ENCODE measurements at places on chromosomes 4 and X.

DNA sequence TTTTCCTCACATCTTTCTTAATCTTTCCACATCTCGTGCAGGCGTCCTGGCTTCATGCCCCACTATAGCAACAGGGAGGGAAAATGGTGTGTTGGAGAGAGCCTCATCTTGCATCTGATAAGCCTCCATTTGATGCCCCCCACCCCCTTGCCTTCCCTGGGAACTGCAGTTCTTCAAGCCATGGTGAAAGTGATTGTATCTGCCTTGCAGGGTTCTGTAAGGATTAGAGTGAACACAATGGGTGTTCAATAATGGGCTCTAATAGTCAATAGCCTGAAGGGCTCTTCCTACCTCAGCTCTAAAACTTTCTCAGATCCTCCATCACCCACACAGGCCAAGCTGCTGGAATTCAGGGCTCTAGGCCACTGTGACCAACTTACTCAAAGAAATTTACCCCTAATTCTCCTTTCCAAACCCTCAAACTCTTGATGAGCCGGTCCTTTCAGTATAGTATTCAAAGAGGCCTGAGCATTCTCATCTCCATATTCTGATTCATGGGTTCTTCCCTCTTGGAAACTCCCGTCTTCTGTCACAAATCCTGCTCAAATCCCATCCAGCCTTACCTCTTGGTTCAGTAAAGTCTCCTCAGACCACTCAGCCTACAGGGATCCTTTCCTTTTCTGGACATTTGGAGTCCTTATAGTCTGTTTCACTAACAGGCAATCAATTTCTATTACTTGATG is 128.3 kb upstream of the TRIM2 start:
- no peak for DNase-seq

DNA sequence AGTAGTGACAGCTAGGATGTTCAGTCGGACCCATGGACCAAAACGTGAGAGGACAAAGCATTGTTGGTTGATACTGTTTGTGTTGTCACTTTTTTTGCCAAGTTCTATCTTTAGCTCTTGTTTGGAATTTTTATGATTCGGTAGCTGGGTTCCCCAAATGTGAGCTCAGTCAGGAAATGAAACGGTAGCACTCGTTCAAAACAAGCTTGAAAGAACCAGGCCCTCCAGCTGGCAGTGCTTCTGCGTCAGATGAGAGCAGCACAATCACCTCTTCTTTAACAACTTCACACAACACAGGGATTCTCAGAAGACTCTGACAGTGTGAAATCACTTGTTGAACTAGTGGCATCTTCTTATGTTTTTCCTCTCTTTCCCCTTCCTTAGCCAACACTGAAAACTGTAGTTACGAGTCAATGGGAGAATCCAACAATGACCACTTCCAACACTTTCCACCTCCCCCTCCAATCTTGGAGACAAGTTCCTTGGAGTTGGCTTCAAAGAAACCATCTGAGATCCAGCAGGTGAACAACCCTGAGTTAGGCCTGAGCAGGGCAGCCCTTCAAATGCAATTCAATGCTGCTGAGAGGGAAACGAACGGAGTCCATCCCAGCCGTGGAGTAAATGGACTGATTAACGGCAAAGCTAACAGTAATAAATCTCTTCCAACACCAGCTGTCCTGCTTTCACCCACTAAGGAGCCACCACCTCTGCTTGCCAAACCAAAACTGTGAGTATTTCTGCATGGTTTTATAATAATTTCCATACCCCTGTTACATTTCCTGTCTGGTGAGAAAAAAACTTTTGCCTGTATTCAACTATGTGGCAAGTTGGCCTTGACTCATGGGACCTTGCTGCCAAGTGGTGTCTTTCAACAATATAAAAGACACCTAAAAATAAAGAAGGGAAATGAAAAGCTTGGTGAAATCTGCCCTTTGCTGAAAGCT is 214.6 kb downstream of the PALLD start:
- no peak for DNase-seq

DNA sequence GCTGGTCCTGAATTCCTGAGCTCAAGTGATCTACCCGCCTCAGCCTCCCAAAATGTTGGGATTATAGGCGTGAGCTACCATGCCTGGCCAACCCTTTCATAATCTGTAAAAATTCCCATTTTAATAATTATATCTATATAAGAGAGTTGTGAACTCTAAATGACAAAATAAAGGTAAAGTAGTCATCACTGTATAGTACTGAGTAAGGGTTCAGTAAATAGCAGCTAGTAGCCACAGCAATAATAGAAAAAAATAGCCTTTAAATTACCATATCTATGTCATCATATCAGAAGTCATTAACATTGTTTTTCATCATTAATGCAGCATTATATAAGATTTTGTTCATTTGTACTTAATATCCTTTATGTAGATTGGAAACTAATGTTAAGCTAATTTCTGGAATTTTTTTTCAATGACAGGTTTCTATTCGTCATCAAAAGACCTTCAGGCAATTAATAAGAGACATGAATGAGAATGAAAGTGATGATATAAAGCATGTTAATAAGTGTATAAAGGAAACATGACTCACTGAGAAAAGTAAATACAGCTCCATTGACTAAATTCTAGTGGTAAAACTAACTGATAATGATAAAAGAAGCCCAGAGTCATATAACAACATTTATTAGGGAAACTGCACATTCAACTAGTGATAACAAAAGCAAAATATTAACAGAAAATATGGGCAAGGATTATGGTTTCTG is 85.9 kb upstream of the UGT8 start:
- no peak for DNase-seq

- DNase-seq = no peak
Observed at GRCh38 chrX:53711436-53711835, 24.9 kb upstream of the HUWE1 start.

DNA sequence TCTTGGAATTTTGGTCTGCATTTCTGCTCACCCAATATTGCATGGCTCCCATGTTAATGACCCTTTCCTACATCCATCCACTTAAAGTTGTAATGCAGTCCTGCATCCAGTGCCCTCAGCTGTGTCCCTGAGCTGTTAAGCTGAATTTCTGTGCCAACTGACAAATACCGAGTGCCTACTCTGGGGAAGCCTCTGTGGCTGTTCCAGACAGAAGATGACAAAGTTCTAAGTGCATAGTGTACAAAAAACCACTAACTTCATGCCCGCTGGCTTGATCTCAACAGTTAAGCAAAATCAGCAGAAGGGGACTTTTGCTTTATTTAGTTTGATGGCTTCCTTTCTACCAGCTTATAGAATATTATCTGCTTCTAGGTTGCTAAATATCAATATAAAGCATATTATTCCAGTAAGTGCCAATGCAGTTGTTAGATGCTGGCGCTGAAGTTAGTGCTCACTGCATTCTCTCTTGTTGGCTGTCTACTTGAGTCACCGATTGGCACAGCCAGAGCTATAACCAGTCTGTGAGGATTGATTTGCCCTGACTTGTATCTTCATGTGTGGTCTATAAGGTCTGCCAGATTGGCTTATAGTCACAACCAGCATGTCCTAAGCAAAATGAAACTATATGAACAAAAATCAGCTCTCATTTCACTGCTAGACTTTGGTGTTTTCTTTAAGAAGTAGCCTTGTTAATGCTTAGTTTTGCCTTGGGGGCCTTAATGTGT is 98.9 kb downstream of the KLHL8 start:
- no peak for DNase-seq

GRCh38 chr4:78079726-78080430 is 22.8 kb downstream of the FRAS1 start:
- no peak for DNase-seq

DNA sequence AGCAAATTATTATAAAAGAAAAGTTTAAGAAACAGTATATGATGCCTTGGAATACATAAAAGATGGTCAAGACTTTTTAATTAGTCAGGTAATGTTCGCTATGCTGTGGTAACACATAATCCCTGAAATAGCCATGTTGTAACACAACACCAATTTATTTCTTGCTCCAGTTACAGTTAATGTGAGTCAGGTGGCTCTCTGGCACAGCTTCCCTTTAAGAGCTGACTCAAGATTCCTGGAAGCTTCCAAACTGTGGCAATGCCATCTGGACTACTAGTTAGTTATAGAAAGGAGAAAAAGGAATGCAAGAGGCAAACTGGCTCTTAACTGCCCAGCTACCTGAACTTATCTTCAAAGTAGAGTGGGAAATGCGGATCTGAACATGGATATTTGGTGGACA is 210.5 kb downstream of the CHM start:
- DNase-seq = no peak

DNA sequence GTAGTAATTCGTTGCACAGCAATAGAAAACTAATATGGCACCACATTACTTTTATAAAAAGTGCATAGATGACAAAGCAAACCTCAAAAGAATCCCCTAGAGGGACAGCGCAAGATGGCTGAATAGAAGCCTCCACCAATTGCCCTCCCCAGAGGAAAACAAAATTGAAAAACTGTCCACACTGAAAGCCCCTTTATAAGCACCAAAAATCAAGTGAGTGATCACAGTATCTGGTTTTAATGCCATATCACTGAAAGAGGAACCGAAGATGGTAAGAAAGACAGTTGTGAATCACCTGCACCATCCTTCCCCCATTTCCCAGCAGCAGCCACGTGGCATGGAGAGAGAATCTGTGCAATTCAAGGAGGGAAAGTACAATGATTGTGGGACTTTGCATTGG is 522.2 kb downstream of the GLUD2 start:
- DNase-seq = no peak

GRCh38 chr4:131052646-131053045 is 1956.7 kb downstream of the C4orf33 start:
- DNase-seq = no peak

GRCh38 chrX:69109706-69110105 is 55.5 kb downstream of the PJA1 start:
- no peak for DNase-seq

GRCh38 chrX:112669824-112670223 is 9.9 kb downstream of the LHFPL1 start:
- no peak for DNase-seq

GRCh38 chr4:11416071-11416766 is 12.5 kb downstream of the HS3ST1 start:
- no peak for DNase-seq

DNA sequence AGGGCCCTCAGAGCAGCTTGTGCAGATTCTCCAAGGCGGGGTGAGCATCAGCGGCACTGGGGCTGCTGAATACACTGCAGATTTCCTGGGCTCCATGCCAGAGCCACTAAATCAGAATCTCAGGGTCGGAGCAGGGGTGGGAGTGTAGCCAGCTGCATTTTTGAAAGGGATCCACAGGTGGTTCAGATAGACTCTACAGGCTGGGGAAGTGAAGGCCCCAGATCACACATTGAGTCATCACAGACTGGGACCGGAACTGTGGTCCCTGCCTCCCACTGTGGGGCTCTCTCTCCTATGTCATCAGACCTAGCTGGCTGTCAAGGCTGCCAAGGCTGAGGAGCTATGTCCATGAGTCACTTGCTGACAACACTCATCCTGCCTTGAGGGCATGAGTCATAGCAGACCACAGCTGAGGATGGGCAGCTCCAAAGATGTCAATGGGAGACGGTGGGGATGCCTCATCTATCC is 162.3 kb upstream of the MAMLD1 start:
- DNase-seq = peak; percentile 43

DNA sequence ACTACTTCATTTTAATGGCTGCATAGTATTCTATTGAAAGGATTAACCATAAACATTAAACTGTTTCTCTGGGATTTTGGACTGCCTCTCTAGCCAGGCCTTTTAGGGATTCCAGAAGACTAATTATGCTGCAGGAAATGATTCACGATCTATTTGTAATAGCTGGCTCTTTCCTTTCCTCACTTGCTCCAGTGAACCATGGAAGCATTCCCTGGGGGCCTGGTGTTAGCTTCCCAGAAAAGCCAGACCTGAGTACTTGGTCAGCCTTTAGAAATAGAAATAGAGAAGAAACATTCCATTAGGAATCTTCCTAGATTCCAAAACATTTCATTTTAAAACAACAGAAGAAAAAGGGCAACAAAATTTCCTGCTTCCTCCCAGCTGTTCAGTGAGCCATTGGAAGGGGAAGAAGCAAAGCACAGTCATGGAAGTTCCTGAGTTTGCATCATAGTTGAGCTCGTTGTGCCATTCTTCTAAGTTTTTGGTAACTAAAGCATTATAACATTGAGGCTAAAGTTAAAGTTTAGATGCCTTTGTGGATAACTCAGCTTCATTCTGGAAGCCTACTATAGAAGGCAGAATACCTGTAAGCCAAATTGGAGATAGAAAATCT is 83.5 kb downstream of the NPNT start:
- DNase-seq = no peak

DNA sequence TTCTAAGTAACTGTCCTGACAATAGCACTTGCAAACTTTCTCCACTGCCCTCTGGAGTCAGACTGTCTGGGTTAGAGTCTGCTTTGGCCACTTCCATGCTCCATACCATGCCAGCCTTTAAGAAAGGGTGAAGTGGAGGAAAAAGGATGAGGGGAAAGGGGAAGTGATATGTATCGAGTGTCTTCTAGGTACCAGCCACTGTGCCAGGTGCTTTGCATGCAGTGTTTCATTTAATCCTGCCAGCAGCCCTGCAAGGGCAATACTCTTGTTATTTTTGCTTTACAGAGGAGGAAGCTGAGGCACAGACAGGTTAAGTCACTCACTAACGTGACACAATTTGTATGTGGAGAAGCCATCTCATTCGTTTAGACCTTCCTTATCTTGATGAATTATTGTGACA is 55.6 kb downstream of the RTL9 start:
- DNase-seq = no peak

- DNase-seq = no peak
Observed at GRCh38 chrX:40058719-40059118, 39.0 kb downstream of the BCOR start.

- DNase-seq = no peak
Observed at GRCh38 chr4:89398644-89399043, 91.0 kb upstream of the GPRIN3 start.

DNA sequence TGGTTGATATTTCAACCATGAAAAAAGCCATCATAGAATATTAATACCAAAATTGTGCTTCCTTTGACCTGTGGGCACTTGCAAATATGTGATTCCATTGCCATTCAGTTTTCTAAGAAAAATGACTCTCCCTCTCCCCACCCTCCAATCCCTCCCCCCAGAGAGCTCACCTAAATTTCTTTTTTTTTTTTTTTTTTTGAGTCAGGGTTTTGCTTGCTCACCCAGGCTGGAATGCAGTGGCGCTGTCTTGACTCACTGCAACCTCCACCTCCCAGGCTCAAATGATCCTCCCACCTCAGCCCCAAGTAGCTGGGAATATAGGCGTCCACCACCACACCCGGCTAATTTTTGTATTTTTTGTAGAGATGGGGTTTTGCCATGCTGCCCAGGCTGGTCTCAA is 47.0 kb downstream of the SNX25 start:
- no peak for DNase-seq

DNA sequence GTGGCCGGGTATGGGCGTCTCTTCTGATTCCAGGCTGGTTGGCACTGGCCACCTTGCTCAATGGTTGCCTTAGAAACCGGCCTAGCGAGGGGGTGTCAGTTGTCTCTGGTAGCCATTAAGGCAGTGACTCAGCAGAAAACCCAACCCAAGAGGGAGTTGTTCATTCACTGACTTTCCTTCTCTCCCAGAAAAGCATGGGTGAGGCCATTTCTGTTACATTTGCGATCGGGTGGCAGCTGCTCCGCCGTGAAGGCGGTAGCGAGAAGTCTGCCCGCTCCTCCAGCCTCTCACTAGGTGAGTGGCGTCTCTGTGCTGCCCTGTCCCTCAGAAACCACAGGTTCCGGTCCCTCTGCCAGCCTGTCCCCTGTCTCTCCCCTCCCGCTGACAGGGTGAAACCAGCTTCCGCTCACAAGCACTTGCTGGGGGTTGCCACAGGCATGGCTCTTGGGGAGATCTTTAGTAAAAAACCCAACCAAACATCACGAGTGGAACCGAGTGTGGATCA is 17.4 kb downstream of the IRAK1 start:
- no peak for DNase-seq

- no peak for DNase-seq
Observed at GRCh38 chr4:66178906-66179305, 508.6 kb upstream of the EPHA5 start.

- no peak for DNase-seq
Observed at GRCh38 chr4:143634763-143635162, 65.7 kb downstream of the FREM3 start.

All from mesothelial cell of epicardium (in vitro differentiated cells).